ENCODE measurements at places on chromosomes 5 and 9.

DNA sequence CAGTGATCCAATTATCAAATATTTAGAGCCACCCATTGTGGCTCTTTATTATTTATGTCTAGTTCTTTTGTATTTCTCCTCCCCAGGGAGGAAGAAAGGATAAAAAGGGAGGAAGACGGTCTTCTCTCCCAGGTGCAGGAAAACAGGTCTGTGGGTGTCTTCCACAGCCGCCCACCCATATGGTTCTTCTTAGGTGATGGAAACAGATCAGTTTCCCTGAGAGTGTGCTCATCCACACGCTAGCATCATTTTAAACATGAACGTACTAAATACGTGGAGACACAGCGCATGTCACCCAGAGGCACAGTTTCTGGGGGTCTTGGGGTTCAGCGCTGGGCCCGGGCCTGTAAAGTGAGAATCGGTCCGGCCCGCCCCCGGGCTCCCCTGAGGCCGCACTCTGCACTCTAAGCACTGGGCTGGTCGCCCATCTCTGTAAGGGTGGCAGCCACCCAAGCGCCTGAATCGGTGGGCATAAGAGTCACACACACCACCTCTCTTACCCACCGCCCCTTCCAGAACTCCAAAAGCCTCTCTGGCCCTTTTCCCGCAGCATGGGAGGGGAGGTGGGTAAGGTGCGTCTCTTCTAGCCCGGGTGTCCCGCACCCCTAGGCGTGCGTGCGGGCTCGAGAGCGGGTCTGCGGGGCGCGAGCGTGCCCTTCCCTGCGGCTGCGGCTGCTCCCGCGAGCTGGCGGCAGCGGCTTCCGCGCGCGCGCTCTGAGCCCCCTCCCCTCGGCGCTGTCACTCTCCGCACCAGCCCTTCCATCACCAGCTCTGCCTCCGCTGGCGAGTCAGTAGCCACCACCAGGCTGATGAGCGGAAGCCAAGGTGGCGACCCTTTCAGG lies 1.3 kb downstream of the PTCH1 start:
- DNase-seq, result no peak

DNA sequence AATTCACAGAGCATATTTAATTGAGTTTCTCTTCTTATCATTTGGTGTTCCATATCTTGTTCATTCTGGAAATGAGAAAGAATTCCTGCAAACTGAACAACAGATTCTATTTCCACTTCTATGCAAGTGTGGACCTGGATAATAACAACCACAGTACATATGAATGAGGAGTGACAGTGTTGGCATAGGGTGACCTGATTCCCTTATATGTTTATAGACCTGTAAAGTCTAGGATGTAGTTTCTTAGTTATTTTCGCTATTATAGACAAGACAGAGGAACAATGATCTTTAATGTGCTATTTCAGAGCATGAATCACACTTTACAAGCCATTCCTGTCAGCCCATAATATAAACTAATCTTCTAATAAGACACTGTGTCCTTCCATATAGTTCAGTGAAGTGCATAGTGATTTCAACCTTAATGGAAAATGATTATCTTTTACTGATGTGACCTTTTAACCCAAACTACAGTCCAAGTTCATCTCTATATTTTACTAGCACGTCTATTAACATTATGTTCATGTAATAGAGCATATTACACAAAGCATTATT lies 88.2 kb upstream of the FAM174A start:
- DNase-seq, result no peak

DNA sequence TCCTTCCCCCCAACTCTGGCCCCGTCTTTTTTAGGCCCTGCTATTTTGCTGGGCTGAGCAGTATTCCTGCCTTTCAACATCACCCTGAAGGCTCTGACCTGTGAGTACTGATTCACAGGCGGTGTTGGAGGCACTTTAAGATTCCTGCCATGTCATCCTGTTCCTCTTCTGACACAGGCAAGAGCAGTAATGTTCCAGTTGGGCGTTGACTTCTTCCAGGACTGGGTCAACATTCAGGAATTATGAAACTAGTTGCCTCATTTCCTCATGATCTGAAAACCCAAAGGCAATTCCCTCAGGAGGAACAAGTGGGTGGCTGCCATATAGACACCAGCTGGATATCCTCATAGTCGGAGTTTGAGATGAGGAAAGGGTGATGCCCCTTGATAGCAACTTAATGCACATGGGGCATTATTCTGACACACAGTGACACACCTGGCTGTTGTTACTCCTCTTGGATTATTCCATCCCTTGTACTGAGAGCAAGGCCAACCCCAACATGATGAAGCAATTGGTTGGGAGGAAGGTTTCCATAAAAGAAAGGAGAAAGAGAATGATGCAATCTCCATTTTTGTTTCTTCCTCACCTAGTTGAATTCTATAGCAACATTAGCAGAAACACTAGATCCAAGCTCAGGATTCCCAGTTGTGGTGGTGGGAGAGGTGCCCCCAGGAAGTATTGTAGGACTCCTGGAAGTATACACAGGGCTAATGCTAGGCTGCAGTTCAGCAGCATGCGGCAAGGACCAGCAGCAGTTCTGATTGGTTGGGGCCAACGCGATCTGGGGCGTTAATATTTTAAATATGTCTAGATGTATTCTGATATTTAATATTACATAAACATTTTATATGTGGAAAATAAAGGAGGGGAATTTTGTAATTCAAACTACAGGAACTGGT lies 19.6 kb upstream of the GLRX start:
- peak; percentile 94 for DNase-seq

DNA sequence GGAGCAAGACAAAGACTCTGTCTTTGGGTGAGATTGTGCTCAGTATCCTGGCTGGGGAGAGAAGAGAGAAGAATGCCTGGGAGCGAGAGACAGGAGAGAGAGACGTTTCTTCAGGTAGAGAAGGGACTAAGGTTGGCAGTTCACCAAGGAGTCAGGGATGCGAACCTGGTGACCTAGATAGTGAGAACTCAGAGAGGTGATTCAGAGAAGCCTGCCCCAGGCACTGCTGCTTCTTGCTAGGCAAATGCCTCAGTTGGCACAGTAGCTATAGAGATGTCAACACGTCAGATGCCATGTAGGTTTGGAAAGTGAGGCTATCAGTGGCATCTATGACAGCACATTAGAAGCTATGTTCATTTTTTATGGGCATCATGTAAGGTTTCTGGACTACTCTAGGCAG lies 231.6 kb upstream of the VLDLR start:
- no peak for DNase-seq

DNA sequence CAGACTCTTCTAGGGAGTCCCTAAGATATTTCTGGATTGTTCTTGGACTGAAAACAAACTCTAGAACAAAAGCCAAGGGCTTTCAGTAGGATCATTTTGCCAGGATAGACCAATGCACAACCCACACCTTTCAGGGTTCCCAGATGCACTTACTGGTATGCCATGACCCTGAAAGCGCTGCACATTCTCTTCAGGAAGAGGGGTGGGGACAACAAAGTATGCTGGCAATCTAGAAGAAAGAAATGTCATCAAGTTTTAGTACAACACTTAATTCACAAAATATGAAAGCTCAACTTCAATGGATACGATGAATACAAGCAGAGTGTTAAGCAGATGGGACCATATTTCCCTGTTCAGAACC lies 57.2 kb downstream of the MTMR12 start:
- no peak for DNase-seq

- peak; percentile 55 for DNase-seq
Measured at GRCh38 chr5:159459951-159460538, 129.8 kb upstream of the IL12B start.

GRCh38 chr9:16064771-16065170 lies 511.9 kb downstream of the CCDC171 start:
- DNase-seq, result no peak

- no peak for DNase-seq
Measured at GRCh38 chr9:96867079-96867804, 12.9 kb upstream of the ZNF782 start.

DNA sequence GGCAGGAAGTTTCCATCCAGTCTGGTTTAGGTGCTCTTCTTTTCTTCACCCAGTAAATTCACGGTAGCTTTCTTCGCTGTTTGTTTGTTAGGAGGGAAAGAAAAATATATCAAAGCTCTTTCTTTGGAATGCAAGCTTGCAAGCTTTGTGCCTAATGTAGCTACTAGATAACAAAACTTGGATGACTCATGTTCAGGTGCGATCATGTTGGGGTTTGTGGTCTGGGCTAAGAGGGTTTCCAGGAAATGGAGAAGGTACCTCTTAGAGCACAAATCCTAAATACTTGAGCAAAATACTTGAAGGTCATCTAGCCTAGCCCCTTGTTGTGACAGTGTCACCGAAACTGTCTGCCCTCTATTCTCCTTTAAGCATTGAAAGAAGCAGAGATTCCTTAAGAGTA lies 17.7 kb downstream of the SRP19 start:
- DNase-seq, result no peak

DNA sequence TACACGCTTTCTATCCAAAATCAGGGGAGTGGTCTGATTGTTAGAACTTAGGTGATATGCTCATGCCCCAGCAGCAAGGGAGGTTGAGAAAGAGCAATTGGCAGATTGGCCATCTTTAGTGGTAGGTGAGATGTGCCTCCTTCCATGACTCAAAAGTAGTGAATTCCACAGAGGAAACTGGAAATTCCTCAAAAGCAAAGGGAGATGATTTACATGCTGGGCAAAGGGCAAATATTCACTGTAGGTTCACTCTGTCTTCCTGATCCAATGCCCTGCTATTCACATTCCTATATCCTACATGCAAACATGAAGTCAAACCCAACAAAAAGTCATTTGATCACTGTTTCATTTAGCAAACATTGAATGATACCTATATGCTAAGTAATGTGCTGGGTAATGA lies 130.1 kb upstream of the ZNF608 start:
- no peak for DNase-seq

DNA sequence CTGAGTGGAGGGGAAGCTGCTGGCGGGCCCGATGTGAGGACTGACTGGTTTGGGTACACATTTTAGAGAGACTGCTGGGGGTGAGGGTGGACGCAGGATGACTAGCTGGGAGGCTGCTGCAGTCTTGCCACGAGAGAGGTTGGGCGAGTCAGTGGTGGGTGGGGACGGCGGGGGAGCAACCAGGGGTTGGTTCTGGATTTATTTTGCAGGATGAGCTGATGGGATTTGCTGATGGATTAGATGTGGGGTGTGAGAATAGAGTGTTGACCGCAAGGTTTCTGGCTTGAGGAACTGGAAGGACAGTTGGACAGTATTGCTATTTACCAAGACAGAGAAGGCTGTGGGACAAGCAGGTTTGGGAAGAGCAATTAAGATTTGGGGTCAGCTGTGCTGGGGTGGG lies 5.8 kb upstream of the NDST1 start:
- no peak for DNase-seq

DNA sequence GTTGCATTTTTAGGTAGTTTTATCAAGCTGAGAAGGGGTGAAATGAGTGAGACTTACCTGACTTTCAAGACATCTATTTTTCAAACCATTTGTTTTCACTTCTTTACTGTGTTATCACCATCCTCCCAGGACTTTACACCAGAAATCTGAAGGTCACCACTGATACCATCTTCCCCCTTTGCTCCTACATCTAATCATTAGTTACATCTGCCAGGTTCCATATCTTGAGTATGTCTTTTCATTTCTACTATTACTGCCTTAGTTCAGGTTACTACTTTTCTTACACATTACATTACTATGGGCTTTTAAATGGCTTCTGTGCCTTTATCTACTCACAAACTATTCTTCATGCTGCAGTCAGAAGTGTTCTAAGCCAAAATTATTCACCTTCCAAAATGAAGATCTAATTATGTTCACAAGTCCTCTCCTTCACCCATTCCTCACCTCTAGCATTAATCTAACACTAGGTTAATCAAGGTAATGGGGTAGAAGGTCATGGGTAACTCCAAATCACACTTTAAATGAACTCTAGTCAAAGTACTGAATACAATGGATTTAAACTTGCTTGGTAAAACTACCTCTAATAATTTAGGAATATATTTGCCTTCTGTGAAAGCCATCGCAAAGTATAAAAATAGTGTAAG lies 2.1 kb upstream of the HSDL2 start:
- no peak for DNase-seq

DNA sequence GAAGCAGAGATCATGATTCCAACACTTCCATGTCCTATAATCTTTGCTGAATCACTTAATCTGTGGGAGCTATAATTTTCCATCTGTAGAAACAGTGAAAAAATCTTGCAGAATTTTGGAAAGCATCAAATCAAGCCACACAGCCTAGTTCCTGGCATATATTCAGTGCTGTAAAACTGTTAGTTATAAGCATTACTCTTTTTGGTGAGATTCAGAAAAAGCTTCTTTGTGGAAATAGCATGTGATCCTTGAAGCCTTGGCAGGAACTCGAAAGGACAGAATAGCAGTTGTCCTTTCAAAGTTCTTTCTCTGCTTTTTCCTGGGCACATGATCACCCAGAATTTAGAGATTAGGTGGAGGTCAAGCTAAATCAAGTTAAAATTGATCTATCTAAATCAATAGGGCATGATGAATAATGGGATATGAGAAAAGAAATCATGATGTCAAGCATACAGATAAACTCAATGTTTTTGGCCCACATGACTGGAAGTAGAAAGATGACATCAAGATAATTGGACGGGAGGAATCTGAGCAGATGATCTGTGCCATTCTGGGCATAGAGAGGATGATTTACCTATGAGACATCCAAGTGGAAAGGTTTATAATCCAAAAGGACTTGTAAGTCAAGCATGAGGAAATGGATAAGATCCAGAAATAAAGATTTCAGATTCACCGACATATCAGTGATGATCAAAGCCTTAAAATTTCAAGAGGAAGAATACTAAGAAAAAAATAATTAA lies 73.1 kb downstream of the TMEM232 start:
- DNase-seq, result no peak

GRCh38 chr9:87713278-87713987 lies 12.5 kb upstream of the CTSL start:
- DNase-seq, result peak; percentile 99

DNA sequence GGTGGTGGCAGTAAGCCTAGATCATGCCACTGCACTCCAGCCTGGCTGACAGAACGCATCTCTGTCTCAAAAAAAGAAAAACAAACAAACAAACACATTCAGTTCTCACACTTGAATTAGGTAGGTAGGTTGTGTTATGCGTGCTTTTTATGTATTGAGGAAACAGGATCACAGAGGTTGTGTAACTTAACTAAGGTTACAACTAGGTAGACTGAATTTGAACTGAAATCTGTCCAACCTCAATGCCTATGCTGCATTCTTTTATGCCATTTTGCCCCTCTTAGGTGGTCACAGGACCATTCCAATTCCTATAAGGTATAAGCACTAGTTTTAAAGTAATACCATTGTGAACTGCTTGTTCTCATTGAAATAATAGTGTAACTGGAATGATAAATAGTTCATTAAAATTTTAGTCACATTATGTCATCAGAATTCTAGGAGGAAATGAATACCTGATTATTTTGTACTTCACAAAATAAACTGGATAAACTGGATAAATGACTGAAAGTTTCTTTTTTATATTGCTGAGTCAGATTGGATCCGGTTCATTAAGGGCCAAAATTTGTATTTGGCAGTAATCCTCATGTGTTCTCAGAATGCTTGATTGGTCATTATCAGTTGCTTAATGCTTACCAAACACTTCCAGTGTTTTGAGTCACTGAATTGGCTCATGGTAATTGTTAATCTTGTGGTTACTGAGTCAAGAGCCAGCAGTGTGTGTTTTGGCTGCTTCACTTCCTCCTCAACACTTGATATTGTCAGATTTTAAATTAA lies 7.1 kb downstream of the UBAP1 start:
- DNase-seq, result peak; percentile 96

GRCh38 chr9:69136779-69137178 lies 37.3 kb upstream of the TJP2 start:
- no peak for DNase-seq
